ENCODE measurements at places on chromosomes 7 and 10.

DNA sequence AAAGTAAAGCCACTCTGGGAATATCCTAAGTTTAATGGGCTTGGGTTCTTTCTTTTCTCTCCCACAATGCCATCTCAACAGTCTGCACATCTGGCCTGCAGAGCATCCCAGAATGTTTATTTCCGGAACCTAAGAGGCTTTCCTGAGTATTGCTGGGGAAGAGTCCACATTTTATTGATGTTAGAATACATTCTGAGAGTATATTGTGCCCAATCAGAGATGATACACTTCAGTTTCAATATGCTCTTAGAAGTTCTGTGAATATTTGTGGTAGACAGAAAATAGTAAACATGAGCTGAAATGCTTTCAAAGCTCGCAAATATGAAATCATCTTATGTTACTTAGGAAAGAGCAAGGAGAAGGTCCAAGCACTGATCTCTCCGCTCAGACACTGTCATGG, 200.6 kb downstream of the TWIST1 start:
- no peak for DNase-seq

DNA sequence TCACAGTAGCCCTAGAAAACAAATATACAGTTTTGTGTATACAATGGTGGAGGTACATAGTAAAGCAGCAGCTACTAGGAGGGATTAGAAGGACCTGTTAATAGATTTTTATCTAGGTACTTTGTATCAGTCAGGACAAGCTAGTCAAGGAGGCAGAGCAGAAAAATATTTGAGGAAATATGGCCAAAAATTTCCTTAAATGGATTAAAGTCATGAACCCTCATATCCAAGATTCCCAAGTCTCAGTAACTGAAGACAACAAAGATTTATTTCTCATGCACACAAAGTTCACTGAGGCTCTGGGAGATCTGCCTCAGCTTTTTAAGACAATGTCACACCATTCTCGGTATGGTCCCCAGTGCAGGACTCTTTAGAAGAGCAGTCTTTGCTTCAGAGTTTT, 28.1 kb upstream of the ARMC3 start:
- no peak for DNase-seq

GRCh38 chr7:32462451-32462850, 27.7 kb downstream of the LSM5 start:
- DNase-seq, result no peak

- no peak for DNase-seq
These were observed 29.0 kb upstream of the GNA12 start for GRCh38 chr7:2873146-2873545.

DNA sequence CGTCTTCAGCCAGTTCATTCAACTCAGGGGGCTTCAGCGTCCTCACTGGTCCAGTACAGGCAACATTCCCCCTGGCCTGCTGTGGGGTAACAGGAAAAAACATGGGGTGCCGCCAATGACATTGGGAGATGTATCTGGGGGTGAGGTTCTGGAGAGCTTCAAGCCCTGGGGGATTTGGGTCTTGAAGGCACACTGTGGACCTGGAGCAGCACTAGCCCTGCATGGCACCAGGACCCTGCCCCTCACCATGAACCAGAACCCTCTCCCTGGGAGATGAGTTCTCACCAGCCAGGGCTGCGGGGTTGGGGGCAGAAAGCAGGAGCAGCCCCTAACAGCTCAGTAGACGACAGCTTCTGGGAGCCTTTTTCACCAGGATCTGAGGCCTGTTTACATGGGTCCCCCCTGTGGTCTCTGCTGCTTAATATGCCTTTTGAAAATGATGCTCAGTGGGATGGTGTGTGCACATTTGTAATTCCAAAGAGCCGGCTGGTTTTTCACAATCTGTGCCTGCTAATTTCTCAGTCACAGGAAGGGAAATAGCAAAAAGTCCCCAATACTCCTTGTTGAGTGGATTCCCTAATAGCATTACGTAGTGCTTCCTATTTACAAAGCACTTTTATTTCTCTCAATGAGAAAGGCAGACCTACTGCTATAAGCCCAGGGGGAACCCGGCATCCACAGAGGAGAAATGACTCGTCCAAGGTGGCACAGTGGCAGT, 509.5 kb downstream of the RPS24 start:
- no peak for DNase-seq

DNA sequence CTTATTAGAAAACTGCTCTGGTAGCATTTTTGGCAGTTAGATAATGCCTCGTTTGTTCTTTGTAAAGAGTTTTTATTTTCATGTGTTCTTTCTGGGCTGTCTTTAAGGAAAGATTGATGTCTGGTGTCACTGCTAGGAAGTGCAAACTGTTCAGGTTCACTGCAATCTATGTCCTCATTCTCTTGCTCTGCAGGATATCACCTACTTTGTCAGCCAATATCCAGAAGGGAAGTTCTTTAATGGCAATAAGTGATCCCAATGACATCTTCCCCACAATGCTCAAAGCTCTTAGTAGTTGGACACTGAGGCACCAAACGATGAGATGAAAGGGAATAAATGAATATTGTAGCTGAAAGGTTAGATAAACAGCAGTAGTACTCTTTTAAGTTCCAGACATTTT, 115.1 kb downstream of the AGMO start:
- DNase-seq, result no peak

DNA sequence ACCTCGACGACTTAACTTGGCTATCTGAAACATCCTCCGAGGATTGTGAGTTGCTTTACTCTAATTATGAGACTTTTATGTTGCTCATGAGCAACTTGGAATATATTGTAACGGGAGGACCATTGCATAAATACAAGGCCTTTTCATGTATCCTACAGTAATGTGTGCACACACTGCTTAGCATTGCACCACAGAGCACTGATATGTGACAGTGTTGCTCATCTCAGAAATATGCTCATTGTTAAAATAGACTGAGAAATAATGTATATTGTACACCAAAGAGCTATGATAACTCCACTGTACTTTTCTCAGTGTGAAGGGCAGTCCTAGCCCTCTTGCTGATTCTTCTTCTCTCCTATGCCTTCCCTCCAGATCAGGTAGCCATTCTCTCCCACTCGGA, 102.8 kb upstream of the CDK13 start:
- DNase-seq, result no peak

DNA sequence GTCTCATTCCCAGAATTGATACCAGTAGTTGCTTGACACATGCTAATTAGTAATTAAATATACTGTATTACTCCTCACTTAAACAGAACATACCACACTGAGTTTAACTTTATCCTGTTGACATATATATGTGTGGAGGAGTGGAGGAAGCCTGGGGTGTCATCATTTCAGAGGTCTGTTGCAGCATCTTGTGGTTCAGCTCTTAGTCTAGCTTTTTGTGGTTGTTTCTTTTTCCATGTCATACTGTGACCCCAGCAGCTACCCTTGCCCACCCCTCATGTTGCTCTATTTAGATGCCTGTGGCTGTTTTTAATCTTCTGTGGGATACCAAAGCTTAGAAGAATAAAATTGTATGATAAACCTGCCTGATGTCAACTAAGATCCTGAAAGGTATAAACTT, 875.4 kb downstream of the LRMDA start:
- DNase-seq, result no peak

DNA sequence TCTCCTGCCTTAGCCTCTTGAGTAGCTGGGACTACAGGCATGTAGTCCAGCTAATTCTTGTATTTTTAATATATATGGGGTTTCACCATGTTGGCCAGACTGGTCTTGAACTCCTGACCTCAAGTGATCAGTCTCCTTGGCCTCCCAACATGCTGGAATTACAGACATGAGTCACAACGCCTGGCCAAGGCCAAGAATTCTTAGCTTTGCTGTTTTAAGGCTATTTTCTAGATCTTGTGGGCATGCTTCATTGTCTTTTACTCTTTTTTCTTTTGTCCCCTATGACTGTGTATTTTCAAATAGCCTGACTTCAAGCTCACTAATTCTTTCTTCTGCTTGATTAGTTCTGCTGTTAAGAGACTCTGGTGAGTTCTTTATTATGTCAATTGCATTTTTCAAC, 56.4 kb upstream of the TAS2R16 start:
- DNase-seq, result no peak

DNA sequence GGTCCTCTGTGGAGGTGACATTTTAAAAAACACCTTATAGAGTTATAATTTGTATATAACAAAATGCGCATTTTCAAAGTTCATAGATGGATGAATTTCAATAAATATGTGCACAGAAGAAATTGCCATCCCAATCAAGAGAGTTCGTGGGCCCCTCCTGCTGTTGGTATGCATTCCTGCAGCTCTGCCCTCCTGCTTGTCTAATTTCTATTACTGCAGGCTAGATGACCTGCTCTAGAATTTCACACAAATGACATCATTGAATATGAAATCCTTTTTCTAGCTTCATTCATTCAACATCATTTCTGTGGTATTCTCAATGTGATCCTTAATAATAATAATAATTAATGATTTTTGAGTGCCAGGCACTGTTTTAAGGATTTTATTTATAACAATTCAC, 348.2 kb downstream of the SDK1 start:
- DNase-seq, result no peak

GRCh38 chr10:52485462-52485861, 171.4 kb downstream of the DKK1 start:
- DNase-seq, result no peak

- no peak for DNase-seq
These were observed 227.7 kb downstream of the CRPPA start for GRCh38 chr7:16193631-16194030.

All from activated CD4-positive, alpha-beta T cell treated with anti-CD3 and anti-CD28 coated beads for 24 hours (primary cell).